Esophagus squamous epithelium (tissue), 5 donors: ENCODE measurements at places on chromosomes 7 and 10.

DNA sequence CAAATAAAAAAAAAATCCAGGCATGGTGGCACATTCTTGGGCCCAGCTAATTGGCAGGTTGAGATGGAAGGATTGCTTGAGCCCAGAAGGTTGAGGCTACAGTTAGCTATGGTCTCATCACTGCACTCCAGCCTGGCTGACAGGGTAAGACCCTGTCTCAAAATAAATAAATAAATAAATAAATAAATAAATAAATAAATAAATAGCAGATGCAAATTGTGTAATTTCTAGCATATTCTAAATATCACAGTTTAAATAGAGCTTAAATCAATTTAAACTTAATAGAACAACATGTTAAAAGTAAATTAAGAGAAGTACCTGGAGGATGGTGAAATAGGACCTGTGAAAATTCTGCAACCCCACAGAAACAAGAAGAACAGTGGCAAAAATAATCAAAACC, 290.5 kb downstream of the TFEC start:
- no peak for DNase-seq

- no peak for DNase-seq
These were observed 33.9 kb downstream of the SGPL1 start for GRCh38 chr10:70849582-70850016.

DNA sequence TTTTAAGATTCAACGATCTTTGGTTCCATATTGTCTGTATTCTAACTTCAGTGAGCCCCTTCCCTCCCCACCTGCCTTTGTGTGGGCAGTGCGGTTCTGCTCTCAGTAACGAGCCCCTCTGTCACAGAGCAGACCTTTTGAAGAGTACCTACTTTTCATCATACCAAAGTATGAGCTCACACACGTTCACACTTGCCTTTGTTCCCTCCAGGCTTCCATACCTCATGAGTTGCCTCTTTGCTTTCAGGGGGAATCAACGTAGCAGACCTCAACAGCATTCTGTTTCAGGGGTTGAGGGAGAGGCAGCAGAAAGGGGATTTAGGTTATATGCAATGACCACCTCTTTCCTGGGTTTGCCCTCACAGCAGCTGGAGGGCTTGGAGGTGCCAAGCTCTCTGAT, 211.4 kb upstream of the MDFIC start:
- DNase-seq = no peak

GRCh38 chr7:148337246-148337965, 253.2 kb upstream of the C7orf33 start:
- DNase-seq = no peak

DNA sequence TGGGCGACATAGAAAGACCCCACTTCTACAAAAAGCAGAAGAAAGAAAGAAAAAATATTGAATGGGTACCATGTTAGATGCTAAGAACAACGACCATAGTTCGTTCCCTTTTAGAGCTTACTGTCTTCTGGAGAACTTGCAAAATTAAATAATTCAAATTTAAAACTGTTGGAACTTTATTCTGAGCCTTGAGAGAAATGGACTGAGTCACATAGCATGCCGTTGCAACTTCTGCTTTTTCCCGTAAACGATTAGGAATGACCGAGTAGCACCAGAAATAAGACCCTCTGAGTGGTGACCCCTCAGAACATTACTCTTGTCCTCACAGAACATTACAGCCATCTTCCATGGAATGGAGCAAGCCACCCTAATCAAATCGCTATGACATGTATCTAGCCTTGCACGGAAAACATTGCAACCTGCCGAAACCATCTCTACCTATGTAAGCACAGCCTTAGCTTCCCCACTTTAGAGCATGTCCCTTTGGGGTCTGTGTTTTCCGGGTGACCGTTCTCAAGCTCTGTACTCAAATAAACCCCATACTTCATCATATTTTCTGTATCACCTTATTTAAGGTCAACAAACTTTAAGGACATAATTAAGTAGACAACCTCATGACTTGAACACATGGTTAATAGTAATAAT, 179.1 kb downstream of the PRKCQ start:
- no peak for DNase-seq

DNA sequence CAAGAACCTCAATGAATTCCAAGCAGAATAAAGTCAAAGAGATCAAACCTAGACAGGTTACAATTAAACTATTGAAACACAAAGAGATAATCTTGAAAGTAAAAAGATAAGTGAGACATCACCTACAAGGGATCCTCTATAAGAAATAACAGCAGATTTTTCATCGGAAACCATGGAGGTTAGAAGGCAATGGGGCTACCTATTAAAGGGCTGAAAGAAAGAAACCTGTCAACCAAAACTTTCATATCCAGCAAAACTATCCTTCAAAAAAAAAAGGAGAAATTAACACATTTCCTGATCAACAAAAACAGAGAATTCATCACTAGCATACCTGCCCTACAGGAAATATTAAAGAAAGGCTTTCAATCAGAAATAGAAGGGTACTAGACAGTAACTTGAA, 244.9 kb downstream of the ARHGAP12 start:
- DNase-seq = no peak

GRCh38 chr10:102227050-102227449, 951 bp downstream of the ELOVL3 start:
- no peak for DNase-seq

DNA sequence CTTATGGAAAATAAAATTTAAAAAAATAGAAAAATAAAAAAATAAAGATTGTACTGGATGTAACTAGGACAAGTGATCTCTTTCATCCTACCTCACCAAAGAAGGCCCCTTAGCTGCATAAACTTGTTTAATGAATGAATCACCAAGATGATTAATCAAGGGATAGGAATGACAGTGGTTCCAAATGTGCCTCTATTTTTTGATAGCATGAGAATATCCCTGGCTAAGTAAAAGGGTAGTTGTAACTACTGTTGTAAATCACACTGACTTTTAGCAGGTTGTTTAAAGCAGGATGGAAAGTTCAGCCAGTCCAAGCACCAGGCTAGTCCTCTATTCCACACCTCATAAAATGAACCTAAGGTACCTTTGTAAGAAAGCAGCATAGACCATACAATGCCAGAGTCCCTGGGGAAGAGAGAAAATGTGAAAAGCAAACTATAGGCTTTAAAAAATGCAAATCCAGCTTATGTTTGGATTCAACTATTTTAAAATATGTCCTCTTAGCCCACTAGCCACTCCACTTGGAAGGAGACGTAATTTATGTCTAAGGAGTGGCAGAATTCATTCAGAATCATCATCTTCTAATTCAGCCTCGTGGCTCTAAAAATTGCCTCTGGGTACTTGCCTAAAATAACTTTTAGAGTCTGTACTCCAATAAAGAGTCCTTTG, 126.8 kb downstream of the SKIDA1 start:
- DNase-seq = no peak

DNA sequence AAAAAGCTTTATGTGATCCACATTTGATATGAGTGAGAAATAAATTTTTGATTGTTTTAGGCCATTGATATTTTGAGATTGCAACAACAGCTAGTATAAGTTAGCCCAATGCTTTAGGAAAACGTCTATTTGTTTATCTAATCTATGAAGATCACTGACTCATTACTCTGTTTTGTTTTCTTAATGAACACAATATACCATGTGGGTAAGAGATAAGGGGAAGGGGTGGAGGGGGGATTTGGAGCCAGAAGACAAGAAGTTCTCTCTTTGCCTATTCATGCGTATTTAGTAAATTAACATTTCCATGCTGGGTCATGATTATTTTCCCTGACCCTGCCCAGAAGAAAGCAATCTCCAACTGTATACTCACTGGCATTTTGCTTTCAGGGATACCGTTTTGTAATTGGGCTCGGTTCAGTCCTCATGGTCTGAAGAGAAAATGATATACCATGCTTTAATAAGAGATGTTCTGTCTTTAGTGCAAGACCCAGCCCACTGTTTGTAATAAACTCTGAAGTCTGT, 359.5 kb upstream of the NPSR1 start:
- no peak for DNase-seq

DNA sequence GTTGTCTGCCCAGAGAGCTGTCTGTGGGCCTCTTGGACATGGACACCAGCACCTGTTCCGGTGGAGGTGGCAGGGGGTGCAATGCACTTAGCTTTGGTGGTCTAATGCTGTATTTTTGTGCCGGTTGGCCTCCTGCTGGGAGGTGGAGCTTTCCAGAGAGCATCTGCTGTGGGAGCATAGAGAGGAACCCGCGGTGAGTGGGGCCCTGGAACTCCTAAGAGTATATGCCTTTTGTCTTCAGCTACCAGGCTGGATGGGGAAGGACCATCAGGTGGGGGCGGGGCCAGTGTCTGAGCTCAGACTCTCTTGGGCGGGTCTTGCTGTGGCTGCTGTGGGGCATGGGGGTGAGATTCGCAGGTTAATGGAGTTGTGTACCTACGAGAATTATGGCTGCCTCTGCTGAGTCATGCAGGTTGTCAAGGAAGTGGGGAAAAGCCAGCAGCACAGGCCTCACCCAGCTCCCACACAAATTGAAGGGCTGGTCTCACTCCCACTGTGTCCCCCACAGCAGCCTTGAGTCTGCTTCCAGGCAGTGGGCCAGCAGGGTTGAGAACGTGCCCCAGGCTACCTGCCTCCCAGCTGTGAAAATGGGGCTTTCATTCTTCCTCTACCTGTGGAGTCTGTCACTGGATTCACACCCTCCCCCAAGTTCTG, 29.0 kb downstream of the JAKMIP3 start:
- DNase-seq = no peak

GRCh38 chr7:115015619-115016018, 93.7 kb downstream of the MDFIC start:
- no peak for DNase-seq

DNA sequence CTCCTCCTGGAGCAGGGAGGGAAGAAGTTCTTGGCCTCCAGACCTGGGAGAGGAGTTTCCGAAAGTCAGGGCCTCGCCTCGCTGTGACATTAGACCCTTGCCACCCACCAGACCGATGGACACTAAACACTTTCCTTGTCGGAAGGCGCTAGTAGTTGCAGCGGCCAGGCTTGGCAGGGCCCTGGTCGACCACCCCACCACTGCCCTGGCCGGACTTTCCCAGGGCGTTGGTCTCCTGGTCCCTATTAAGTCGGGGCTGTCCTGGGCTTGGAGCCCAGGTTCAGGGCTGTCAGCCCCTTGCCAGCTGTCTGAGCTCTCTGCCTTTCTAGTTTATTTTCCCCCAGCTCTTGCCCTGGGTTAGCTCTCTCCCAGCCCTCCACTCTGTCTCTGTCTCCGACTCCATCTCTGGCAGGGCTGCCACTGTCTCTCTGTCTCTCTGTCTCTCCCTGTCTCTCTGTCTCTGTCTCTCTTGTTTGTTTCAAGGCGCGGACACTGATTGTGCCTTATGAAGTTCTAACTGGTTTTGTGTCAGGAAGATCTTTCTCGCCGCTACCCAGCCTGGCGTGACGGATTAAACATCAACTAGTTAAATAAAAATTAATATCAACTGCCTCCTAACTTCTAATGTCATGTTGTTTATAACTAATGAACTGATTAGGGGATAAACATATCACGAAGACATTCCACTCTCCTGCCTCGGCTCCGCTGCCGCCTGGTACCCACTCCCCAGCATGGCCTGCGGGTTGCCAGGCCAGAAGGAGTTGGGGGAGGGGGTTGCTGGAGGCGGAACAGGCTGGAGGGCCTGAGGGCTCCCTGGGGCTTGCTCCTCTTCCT, 13.8 kb upstream of the PAX2 start:
- no peak for DNase-seq
